ENCODE measurements at places on chromosomes 2 and 18. TPM values are rescaled to one million over a fixed set of nuclear protein-coding genes. Genes with fewer than 3 reads are reported as not detected.

The CXCR4 gene
- total RNA-seq, result 227 TPM

DNA sequence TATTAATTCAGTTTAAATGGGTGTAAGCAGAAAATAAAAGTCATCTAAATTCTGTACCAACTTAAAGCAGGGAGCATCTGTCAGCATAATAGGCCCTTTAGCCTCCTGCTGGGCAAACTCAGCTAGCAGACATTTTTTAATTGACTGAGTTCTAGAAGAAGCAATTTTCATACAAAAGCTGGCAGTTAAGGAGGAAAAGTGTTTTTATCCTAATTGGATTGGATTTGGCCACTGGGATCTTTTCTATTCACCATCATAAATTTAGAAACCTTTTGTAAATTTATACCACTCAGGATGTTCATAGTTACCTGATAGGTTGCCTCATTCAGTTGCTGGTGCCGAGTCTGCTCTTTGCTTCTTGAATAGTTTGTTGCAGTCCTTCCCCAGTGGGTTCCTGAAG lies 262.7 kb upstream of the FSIP2 start:
- H3K4me3 ChIP-seq, result no peak overlapping the region
- no peaks in the 10 kb centered on the region for H3K4me1 ChIP-seq
- DNase-seq, result no peak
- H3K27me3 ChIP-seq, result no peaks in the 10 kb centered on the region
- no peak overlapping the region for H3K27ac ChIP-seq

- no peak overlapping the region for H3K27ac ChIP-seq
- no peak overlapping the region for H3K4me3 ChIP-seq
- H3K36me3 ChIP-seq, result peaks cover 15% of the 10 kb centered on the region
- H3K27me3 ChIP-seq, result no peaks in the 10 kb centered on the region
- no peak for DNase-seq
Observed at GRCh38 chr2:9895669-9896590, 52.7 kb downstream of the TAF1B start.

- H3K4me1 ChIP-seq, result no peaks in the 10 kb centered on the region
- no peak for DNase-seq
- H3K4me3 ChIP-seq, result no peak overlapping the region
- no peaks in the 10 kb centered on the region for H3K27me3 ChIP-seq
Observed at GRCh38 chr2:151780938-151781337, 46.7 kb upstream of the NEB start.

- H3K27me3 ChIP-seq, result no peaks in the 10 kb centered on the region
- no peaks in the 10 kb centered on the region for H3K4me1 ChIP-seq
- H3K27ac ChIP-seq, result no peak overlapping the region
- no peak overlapping the region for H3K4me3 ChIP-seq
- no peaks in the 10 kb centered on the region for H3K36me3 ChIP-seq
- DNase-seq, result no peak
Observed at GRCh38 chr2:108316461-108317258, 28.0 kb downstream of the SULT1C2 start.

- DNase-seq, result no peak
- H3K27me3 ChIP-seq, result no peaks in the 10 kb centered on the region
- H3K36me3 ChIP-seq, result peaks cover 46% of the 10 kb centered on the region
- no peak overlapping the region for H3K27ac ChIP-seq
Observed at GRCh38 chr2:99450199-99450598, 39.6 kb downstream of the REV1 start.

DNA sequence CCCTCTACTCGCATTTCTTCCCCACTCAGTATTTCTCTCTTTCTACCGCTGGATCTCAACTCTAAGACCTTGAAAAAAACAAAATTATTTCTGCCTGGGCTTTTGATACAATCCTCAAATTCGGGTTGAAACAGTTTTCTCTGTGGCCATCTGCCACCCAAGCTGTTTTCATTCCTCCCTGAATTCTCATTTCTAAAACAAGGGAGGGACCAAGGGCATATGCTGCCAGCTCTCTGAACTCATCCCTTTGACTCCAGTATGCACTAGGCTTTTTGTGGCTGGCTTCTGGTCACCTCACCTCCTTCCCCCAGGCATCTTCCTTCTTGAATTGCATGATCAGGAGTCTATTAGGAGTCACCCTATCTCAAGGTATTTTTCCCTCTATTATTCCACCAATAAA lies 49.5 kb downstream of the CCDC148 start:
- H3K4me1 ChIP-seq, result no peaks in the 10 kb centered on the region
- H3K27ac ChIP-seq, result no peak overlapping the region
- H3K4me3 ChIP-seq, result no peak overlapping the region
- H3K27me3 ChIP-seq, result no peaks in the 10 kb centered on the region
- no peak for DNase-seq

- no peaks in the 10 kb centered on the region for H3K36me3 ChIP-seq
- no peak overlapping the region for H3K4me3 ChIP-seq
- H3K27me3 ChIP-seq, result no peaks in the 10 kb centered on the region
- no peak for DNase-seq
Observed at GRCh38 chr2:120805602-120806001, 69.9 kb downstream of the GLI2 start.

The CD8B gene
- 16.8 TPM for total RNA-seq
